ENCODE measurements at places on chromosomes 5 and 9. TPM values are rescaled to one million over a fixed set of nuclear protein-coding genes. Genes with fewer than 3 reads are reported as not detected.

DMRTA1 gene
- not detected for total RNA-seq

GRCh38 chr5:87791869-87792268, 379.1 kb upstream of the CCNH start:
- no peak for DNase-seq
- H3K36me3 ChIP-seq = no peaks in the 10 kb centered on the region
- no peak overlapping the region for H3K27ac ChIP-seq
- H3K4me3 ChIP-seq = no peak overlapping the region
- peaks cover 14% of the 10 kb centered on the region for H3K27me3 ChIP-seq

PAPPA gene
- not detected for total RNA-seq

ABCA1 gene
- 1.4 TPM for total RNA-seq

All from activated naive CD8-positive, alpha-beta T cell treated with anti-CD3 and anti-CD28 coated beads, Interleukin-2, amount 10 ng/mL, durations not matched to agents 7 days and 5 days (primary cell).